CD4-positive, alpha-beta T cell treated with Interleukin-10 for 1 hour (primary cell): ENCODE measurements at places on chromosomes 4 and X.
A peak's percentile ranks its signal among the peaks of the same experiment; 100 is the strongest.

DNA sequence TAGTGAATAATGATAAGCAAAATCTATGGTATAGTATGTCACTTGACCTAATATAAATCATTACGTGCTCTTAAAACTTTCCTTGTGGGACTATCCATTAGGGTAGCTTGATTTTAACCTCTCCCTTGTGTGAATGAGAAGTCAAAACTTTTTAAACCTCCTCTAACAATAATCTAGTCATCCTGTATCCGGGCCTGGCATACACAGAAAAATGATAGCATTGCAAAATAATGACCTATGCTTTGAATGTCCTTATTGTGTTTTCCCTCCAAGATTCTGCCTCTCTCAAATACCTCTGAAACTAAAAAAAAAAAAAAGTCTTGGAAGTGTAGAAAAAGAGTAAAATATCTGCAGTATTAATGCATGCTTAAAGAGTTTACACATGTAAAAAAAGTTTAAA is 250.0 kb upstream of the NDST3 start:
- no peak for DNase-seq

DNA sequence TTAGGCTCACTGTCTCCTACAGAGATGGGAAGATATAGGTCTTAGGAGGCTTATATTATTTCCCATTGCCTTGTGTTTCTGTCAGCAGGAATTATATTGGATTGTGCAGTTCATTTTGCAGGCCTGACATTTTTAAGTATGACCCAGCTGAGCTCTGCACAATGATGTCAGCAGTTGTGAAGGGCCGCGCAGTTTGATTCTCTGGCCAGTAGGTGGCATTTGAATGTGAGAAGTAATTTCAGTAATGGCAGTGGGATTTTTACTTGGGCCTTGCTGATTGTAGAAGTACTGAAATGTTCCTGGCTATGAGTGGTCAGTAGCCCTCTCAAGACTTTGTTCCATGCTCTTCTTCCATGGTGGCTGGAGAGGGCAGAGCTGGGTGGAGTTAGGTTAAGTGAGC is 247.2 kb upstream of the MTMR8 start:
- peak; percentile 0 for DNase-seq

- DNase-seq = no peak
Observed at GRCh38 chr4:179666226-179666625, 2224.0 kb upstream of the AGA start.

DNA sequence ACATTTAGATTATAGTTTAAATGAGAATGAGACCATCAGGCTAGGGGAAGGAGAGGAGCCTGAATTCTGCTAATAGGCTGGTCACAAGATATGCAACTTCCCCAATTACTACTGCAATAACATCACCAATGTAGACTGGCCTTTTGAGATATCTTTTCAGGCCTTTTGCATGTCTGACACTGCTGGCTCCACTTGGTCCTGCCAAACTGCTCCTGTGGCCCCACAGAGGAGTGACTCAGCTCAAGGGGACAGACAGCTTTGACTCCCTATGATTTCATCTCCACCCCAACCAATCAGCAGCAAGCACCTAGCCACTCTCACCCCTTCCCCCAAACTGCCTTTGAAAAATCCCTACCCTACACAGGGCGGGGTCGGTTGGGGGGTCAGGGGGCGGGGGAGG is 22.8 kb downstream of the GPRIN3 start:
- DNase-seq = peak; percentile 64

DNA sequence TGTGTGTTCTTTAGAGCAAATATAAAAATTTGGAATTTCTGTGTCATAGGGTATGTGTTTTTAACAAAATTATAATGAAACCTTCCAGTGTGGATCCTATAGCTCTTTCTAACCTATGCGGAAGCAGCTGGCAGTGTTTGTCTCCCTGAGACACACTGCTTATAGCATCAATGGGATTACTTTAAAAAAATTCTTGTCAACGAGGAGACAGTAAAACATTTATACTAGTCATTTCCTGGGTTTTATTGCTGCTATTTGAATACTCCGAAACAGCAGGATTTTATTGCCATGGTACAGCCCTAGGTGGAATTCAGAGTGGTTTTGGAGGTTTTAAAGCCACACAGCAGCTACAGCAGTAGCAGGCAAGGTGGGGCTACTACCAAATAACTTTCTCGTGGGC is 145.1 kb upstream of the IL1RAPL2 start:
- DNase-seq = no peak

- no peak for DNase-seq
Observed at GRCh38 chr4:24801136-24801855, 5.9 kb downstream of the SOD3 start.

- no peak for DNase-seq
Observed at GRCh38 chr4:47207555-47207954, 176.2 kb downstream of the GABRB1 start.

DNA sequence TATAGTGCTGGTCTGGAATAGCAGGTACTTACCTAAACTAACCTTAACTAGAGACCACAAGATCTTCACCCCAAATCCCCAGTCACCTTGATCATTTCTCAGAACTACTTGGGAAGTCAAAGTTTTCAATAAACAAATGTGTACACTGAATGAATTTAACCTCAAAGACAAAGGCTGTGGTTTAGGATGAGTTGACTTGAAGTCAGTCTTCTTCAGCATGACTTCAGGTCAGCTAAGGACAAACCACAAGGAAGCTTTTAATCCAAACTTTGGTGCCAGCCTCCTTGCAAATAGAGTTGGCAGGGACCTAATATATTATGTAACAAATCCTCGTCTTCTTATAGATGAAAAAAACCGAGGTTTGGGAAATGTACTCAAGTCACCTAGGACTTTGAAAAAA is 21.2 kb upstream of the VCX2 start:
- no peak for DNase-seq

- DNase-seq = no peak
Observed at GRCh38 chr4:71584585-71584984, 199.3 kb downstream of the GC start.

DNA sequence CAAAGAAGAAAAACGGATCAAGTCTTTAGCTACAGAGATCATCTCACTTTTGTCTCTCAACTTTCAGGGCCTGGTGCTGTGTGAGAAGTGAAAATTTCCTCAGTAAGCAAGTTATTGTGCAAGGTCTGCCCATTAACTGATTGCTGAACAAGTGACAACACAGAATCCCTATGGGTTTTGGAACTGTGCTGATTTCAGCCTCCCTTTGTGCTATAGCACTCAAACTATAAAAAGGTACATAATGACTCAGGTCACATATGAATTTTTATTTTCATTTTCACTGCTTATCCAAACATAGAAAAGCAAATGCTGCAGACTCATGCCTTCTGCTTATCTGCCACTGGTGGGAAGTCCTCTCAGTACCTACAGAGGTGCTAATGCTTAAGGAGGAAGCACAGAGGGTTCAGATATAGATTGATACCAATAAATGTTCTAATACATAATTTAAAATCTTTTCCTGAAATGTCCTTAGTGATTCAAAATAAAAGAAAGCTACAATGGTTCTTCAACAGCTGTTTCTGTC is 576.2 kb upstream of the CT83 start:
- no peak for DNase-seq

GRCh38 chr4:108168671-108169523 is at the start of gene LEF1:
LEF1 (minus strand) TSS chr4:108168932; CDS start chr4:108167767, 1,165 bp downstream.
- DNase-seq = peak; percentile 64

DNA sequence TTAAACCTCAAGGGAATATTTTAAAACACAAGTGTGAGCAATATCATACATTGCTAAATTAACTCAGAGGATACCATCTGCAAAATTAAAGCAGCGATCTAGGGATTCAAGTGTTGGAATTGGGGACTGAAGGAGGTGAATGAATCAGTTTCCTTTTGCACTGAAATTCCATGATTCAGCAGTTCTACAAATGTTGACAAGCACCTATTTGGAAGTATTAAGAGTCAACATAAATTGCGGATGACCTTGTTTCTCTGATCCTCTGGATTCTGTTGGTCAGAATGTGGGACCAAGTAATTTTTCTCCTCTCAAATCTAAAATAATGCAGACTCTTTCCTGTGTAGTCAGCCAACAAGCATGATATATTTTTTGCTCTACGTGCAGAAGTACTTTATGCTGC is 78.8 kb downstream of the LDB2 start:
- DNase-seq = no peak

DNA sequence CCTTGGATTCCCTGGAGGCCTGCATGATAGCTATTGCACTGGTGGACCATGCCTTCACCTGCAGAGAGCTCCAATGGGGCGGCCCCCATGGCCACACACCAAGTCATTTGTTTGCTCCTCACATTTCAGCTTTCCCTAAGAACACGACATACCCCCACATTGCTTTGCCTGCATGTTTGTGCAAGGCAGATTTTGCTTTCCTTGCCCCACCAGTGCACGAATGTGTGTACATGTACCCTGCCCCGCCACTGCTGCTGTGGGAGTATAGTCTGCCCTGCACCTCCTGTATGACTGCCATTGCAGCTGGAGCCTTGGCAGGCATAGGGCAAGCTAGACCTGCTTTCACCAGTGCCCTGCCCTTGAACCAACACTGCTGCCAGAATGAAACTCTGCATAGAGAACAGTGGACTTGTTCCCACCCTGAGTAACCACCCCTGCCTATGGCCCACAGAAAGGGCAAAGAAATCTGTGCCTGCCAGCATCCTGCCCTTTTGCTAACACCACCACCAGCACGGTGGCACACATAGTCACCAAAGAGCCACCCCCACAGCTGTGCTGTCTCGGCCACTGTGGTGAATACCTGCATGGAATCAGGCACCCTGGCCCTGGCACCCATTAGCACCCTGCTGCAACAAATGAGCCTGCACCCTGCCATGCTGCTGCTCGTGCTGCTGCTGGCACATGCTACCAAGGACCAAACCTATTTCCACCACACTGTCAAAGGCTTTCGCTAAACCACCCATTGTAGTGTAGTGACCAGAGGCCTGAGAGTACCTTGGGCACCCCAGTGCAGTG is 661.7 kb upstream of the FAM241A start:
- DNase-seq = no peak

- DNase-seq = no peak
Observed at GRCh38 chr4:137614491-137614890, 82.2 kb upstream of the PCDH18 start.

- DNase-seq = no peak
Observed at GRCh38 chr4:34767407-34767806, 1476.9 kb downstream of the ARAP2 start.
